CD4-positive, alpha-beta T cell (primary cell): ENCODE measurements at places on chromosomes 2 and 18.

- no peak for DNase-seq
Measured at GRCh38 chr2:84938194-84938879, 32.6 kb upstream of the KCMF1 start.

DNA sequence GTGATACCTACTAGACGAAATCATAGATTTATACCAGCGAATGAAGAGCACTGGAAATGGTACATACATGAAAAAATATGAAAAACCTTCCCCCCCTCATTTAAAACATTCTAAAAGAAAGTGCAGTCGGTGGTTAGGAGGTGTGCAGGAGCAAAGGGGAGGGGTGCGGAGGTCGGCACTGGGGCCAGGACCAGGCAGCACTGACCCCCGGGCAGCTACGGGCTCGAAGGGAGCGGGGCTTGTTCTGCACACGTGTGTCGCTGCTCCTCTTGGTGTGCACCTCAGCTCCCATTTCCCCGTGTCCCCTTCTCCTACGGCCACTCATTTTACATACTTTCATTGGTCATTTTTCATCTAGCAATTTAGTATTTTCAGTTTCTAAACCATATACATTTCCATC, 89.0 kb downstream of the LAMA1 start:
- DNase-seq: no peak

DNA sequence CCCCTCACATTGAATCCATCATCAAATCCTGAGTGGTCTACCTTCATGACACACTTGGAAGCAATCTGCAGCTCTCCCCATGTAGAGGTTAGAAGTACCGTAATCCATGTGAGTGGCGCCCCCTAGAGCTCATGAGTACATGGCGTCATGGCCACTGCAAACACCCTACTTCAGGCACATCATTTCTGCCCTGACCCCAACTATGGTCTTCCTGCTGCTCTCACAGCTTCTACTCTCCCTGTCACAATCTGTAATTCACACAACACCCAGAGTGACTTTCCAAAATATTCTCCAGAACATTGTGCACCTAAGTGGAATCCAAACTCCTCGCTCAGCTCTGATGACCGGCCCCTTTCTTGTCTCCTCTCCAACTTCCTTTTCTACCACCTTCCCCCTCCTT, 141.9 kb downstream of the ANKRD44 start:
- peak; percentile 83 for DNase-seq

DNA sequence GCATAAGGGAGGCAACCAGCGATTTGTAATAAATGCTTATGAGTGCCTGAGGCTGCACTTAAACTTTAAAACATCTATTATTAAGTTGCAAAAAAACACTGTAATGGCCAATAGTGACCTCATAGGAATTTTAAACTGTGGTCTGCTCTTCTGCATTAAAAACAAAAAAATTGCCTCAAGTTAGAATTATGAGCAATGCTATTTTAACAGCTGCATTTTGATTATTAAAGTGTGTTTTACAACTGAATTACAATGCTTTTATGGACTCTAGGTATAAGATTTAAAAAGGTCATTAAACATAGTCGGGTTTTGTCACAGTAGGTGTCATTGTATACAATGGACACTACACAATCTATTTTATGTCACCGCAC, 528.7 kb upstream of the FANCL start:
- DNase-seq: no peak

- DNase-seq: no peak
Measured at GRCh38 chr2:120880381-120880780, 144.7 kb downstream of the GLI2 start.

DNA sequence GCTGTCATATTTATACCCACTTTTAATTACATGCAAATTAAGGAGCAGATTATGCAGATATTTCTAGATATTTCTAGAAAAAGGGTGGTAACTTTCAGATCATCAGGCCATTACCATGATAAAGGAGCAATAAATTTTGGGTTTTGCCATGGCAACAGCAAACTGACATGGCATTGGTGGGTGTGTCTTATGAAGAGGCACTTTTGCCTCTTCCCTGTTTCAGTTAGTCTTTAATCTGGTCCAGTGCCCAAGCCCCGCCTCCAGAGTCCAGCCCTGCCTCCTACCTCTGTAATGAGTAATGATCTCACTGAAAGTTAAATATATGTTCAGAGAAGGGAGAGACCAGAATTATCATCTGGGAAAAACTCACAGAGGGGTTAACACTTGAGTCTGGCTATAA, 124.8 kb downstream of the SCG2 start:
- DNase-seq: no peak

- no peak for DNase-seq
Measured at GRCh38 chr18:43310239-43310638, 32.9 kb upstream of the SYT4 start.

DNA sequence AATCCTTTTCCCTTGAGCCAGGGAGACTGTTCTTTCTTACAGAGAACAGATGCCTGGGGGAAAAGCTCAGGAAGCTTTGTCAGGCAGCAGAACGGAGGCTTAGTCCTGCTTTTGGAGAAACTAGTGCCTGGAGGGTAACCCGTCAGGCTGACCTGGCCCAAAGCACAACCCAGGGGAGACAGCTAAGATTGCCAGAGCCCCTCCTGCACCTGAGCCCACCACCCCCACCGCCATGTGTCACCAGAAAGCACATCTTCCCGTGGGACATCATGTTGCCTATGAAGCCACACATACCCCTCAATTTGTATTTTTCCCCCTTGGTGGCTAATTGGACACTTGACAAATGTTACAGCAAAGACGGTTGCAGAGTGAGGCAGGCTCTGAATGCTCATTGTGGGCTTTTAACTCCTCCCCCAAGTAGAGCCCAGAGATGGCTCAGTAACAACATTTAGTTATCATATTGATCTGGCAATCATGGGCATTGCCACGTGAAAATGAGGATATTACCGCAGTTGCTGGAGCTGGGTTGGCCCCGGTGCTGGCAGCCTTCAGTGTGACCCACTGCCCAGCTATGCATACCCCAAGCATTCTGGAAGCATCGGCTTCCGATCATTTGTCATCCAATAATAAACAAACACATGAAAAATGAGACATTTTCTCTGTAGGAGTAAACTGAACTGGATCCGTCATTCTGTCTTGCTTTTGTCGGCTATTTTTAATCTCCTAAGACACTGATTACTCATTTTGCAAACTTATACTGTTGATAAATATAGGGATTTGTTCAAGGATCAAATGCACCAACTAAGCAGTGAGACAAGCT, 229.5 kb downstream of the ATAD2B start:
- DNase-seq: no peak

- DNase-seq: no peak
Measured at GRCh38 chr18:53147472-53147871, 807.5 kb downstream of the DCC start.

GRCh38 chr2:83370419-83370762, 1088.7 kb downstream of the SUCLG1 start:
- no peak for DNase-seq

- no peak for DNase-seq
Measured at GRCh38 chr2:203994735-203995134, 58.2 kb downstream of the ICOS start.

- no peak for DNase-seq
Measured at GRCh38 chr2:126513033-126513432, 142.9 kb upstream of the GYPC start.

DNA sequence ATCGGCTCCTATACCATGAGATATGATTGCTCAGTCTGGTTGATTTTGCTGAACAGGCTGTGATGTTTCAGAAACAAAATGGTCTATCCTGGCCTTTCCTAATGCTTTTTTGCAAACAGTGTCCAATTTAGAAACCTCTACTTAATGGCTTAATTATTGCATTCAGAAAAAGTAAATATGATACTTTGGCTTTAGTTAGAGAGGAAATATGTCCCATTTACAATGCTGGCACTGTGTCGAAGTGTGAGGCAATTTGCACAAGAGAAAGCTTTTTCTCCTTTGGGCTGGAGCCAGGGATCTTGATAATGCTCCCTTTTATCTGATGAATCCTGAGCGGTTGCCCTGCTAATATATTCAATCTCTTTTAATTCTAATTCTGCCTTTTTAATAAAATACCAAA, 418.9 kb downstream of the EPHA4 start:
- no peak for DNase-seq

DNA sequence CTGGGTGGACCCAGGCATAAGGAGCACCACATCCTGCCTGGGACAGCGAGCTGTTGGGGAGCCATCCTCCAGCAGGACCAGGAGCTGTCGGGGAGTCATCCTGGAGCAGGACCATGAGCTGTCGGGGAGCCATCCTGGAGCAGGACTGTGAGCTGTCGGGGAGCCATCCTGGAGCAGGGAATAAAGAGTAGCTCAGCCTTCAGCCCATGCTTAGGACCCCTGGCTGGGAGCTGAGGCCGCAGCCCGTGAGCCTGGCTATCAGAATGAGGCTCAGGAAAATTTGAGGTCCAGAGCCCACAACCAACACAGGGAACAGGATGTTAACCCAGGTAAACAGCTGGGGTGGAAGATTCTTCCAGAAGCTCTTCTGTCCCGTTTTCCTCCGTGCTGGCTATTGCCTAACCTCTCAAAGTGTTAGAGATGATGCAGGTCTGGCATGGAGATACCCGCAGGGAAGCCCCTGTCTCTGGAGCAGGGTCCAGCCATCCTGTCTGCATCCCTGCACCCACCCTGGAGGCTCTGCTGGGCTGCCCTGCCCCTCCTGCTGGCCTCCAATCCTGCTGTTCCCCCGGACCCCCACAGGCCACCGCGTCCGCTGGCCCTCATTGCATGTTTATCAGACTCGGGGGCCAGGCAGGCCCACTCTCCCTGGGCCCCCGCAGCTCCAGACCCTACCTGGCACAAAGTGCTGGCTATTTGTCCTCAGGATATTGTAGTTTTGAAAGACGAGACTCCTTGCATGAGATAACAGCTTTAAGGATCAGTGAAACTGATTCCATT, 243.5 kb upstream of the MYT1L start:
- no peak for DNase-seq

GRCh38 chr2:207603486-207603885, 21.7 kb downstream of the METTL21A start:
- no peak for DNase-seq

- DNase-seq: no peak
Measured at GRCh38 chr2:23427350-23427749, 42.4 kb downstream of the KLHL29 start.

- DNase-seq: no peak
Measured at GRCh38 chr18:56899660-56900059, 247.2 kb upstream of the BOD1L2 start.

GRCh38 chr2:240913810-240914644, 7.9 kb downstream of the CROCC2 start:
- DNase-seq: peak; percentile 68

GRCh38 chr2:46187112-46187618, 110.0 kb upstream of the EPAS1 start:
- no peak for DNase-seq

- no peak for DNase-seq
Measured at GRCh38 chr2:104901037-104901881, 47.3 kb downstream of the POU3F3 start.

DNA sequence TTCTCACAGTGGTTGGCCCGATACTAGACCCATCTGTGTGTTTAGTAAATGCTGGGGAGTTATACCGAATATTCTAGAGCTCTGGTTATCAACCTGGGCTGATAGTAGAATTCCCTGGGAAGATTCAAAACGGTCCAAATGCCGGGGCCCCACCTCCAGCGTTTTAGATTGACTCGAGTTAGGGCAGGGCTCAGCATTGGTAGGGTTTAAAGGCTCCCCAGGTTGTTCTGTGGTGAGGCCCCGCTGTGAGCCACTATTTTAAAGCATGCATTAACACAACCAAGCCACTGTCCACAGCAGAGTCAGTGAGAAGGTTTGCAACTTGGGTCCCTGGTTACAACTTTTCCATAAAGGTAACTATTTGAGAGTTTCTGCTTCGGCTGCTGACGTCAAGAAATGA, 73.6 kb downstream of the DYSF start:
- no peak for DNase-seq

- no peak for DNase-seq
Measured at GRCh38 chr2:2748399-2749205, 417.5 kb upstream of the MYT1L start.

GRCh38 chr2:241354668-241355658, 1.1 kb upstream of the FARP2 start:
- DNase-seq: peak; percentile 70

GRCh38 chr2:60351802-60352201, 201.7 kb downstream of the BCL11A start:
- no peak for DNase-seq

DNA sequence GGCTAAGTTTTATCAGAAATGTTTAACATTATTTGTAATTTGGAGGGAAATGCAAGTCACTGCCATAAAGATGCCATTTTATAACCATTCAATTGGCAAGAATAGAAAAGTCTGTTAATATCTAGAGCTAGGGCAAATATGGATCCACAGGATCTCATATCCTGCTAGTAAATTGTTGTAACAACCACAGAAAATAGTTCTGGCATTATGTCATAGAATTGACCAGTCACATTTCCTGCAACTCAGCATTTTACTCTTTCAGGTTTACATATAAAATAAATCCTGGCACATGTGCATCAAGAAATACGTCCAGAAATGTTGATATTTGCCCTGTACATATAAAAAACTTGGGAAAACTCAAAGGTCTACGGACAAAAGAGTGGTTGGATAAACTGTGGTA, 32.9 kb downstream of the OSBPL6 start:
- no peak for DNase-seq

GRCh38 chr2:101883860-101884259, 107.9 kb upstream of the IL1R2 start:
- DNase-seq: no peak

GRCh38 chr2:95375532-95376150, 26.9 kb upstream of the FAHD2A start:
- no peak for DNase-seq
